ENCODE measurements at places on chromosomes 6 and 20.

GRCh38 chr6:131383421-131384411 lies 189.3 kb upstream of the ARG1 start:
- DNase-seq, result no peak

DNA sequence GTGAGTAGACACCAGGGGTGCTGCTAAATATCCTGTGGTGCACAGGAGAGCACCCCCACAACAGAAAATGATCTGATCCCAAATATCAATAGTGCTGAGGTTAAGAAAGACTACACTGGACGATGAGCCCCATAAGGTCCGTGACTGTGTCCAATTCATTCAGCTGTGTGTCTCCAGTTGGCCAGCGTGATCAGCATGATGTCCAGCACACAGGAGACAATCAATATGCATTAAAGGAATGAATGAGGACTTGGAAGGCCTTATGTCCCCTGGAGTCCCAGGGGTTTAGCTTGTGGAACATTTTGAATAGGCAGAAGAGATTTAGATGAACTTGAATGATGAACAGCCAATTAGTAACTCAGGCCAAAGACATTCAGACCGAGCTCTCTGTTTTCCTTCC lies 6.3 kb downstream of the PPP1R16B start:
- no peak for DNase-seq

DNA sequence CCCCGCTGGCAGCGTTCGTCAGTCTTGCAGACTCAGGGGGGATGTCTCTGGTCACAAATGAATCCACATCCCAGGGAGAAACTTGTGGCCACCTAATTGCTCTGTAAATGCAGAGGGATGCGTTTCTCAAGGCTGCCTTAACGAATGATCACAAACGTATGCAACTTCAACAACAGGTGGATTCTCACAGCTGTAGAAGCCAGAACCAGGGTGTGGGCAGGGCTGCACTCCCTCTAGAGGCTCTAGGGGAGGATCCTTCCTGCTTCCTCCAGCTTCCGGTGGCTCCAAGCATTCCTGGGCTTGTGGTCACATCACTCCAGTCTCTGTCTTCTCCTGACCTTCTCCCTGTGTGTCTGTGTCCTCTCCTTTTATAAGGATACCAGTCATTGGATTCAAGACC lies 3.3 kb upstream of the TAF4 start:
- no peak for DNase-seq

DNA sequence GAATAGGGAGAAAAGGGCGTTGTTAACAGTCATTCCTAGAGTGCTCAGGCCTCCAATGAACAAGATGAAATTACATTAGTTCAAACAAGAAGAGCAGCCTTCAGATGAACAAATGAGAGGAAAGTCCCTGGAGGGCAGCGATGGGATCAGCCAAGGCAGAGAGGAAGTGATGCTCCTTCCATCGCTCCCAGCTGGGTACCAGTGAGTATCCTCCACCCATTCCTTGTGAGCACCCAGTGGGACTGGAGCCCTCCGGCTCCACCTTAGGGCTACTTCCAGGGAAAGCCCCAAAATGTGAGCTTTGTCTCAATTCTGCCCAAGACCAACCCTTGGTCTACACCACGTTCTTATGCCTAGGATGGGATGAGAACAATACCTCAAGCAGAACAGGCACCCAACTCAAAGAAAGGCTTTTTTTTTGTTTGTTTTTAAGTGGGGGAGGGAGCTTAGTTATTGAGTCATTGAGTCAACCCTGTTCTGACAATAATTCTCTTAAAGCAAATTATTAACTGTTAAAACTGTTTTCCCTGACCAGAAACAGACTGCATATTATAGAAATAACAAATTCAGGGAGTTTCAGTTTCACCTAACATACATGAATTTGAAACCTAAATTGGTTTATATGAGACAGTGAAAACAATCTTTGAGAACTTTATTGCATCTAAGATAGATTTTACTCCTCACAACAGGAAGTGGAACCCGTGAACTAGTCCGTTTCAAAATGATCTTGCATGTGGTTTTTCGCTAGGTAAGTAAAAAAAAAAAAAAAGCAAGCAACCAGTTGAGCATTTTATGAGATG lies 106.9 kb downstream of the IPCEF1 start:
- DNase-seq, result peak; percentile 82

DNA sequence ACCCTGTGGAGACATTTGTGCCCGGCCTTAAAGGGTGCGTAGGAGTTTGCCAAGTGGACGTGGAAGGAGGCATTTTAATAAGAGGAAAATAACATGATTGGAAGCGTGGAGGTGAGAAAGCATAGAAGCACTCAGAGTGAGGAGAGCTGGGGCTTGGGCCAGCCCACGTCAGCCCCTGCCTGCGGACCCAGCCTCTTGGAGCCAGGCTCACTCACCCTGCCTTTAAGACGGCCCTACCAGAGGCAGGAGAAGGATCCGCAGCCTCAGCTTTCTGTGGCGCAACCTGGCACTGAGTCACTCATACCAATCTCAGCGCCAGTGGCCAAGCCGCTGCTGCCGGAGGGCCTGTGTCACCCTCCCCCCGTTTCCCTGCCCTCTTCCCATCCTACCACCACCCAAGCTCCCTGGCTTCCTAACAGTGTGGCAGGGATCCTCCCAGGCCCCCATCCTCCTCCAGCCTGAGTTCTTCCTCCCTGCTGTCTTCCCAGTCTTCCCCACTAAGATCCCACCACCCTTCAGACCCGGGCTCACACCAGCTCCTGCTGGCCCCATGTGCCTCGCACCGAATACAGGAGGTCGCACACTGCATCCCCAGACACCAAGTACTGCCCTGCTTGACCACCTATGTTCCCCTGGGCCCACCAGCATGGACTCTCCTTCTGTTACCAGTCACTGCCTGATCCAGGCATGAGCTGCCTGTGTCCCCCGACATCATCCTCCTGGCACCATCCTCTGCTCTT lies 285.2 kb downstream of the UST start:
- peak; percentile 88 for DNase-seq

- DNase-seq, result no peak
Measured at GRCh38 chr20:39607141-39607540, 645.0 kb downstream of the DHX35 start.

DNA sequence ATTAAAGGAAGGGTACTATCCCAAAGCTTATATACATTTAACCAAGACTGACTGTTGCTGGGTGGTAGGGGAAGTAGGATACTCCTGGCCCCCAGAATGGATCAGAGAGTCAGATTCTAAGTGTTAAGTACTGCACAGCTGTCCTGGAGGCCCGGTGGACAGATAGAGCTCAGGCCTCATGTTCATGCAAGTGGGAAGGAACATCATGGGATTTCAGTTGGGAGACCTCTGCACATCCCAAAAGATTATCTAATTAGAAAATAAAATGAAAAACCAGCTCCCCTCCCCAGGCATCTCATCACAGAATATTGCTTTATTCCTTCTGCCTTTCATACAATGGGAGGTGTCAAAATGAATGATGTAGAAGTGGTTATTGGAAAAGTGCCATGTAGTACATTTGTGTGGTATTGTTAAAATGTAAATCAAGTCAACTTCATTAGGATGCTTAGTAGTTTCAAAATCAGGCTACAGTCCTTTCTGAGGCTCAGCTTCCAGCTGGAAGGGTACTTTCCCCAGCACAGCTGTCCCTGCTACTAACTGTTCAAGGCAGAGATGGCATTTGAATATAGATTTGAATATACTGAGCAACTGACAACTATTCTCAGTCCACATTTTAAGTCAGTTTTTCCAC lies 82.9 kb downstream of the SLC35B3 start:
- no peak for DNase-seq

DNA sequence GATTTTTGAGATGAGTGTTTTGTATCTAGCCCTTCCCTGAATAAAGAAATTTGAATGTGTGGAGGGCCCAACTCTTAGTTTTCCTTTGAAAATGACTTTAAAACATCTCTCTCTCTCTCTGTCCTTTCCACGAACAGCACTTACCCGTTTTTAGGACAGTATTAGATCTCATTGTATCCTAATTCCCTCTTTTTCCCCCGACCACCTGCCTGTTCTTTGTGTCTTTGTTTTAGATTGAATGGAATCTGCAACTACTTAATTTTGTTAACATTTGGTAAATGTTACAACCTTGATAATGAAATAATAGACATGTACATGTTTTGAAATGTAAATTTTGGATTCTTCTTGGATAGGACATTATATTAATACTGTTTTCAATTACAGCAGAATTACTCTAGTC lies 3.1 kb downstream of the DSP start:
- DNase-seq, result no peak

- peak; percentile 68 for DNase-seq
Measured at GRCh38 chr6:104682722-104683643, 176.7 kb downstream of the HACE1 start.

DNA sequence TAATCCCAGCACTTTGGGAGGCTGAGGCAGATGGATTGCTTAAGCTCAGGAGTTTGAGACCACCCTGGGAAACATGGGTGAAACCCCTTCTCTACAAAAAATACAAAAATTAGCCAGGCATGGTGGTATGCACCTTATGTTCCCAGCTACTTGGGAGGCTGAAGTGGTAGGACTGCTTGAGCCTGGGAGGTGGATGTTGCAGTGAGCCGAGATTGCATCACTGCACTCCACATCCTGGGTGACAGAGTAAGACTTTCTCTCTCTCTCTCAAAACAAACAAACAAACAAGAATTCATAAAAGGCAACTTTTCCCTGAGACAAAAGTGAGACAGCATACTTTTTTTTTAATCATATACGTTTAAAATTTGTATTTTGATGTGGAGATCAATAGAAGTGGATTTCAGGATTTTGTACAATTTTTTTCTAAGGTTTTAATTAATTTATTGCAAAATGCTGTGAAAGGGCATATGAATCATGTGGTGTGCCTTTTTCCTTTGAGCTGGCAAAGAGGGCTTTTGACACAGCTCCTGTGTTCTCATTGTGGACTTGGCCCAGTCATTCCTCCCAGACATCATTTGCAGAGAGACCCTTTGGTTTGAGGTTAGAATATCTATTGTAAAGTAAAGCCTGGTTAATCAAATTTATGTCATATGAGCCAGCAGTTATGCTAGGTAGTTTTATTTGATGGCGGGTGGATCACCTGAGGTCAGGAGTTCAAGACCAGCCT lies 77.1 kb downstream of the TULP4 start:
- DNase-seq, result peak; percentile 8

DNA sequence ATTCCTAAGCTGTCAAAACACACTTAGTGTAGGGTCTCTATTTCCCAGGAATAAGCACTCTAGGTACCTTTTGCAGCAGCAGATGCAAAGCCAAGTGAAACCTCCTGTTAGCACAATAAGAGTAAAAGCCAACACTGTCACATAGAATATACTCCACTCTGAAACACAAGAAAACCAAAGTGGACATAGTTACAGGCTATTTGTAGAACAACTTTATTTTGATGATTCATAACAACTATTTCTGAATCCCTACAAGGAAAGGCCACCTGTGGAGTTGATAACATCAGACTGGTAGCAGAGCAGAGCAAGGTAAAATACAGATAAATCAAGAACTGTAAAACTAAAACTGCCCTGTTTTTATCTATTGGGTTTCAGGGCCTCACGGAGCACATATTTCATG lies 59.7 kb downstream of the ALDH5A1 start:
- DNase-seq, result no peak

- DNase-seq, result peak; percentile 12
Measured at GRCh38 chr6:52020945-52021570, 66.4 kb downstream of the PKHD1 start.

DNA sequence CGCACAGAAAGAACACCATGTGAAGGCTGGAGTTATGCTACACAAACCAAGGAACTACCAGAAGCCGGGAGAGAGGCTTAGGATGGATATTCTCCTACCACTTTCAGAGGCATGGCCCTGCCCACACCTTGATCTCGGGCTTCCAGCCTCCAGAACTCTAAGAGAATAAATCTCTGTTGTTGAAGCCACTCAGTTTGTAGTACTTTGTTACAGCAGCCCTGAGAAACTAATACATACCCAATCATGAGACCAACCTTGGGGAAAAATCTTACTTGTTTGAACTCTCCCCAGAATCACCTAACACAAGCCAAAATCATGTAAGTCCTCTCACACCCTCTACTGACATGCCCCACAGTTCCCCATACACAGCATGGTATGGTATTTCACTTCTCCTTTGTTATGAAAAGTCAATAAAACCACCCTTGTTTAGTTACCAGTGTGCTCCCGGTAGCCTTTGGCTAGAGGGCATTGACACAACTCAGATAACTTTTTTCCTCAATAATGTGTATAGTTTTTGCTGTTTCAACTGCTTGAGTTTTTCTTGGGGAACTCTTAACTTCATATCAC lies 40.7 kb upstream of the SLC2A12 start:
- DNase-seq, result no peak

DNA sequence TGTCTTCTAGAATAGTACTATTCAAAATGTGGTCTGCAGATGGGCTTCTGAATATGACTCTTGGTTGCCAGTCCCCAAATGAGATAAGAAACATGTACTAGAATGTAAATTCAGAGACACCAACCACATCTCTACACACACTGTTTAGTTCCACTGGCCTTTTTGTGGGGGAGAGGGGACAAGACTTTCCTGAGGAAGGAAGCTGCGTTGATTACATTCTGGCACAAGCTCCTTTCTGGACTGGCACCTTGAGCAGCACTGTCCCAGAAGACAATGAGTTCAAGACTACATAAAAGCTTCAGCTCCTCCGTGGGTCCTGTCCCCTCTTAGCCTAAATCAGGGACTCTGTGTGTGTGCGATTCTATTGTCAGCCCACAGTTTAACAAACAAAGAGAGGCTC lies 6.9 kb upstream of the IYD start:
- DNase-seq, result no peak

DNA sequence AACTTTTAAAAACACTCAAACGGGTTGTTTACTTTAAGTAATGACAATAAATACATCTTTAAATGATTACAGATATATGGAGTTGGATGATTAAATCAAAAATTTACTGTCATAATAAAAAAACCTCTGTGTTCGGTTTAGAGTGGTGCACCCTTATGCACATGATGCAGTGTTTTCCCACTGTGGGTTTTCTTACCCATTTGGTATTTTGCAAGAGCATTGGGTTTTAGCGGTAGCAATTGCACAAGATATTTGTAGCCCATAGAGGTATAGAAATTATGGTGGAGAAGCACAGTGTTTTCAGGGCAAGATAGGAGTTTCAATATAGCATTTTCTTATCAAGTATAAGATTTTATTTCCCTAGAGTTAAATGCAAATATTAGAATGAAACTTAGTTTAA lies 410.8 kb upstream of the PLCB4 start:
- DNase-seq, result no peak

GRCh38 chr20:36779656-36780025 lies 6.1 kb upstream of the DSN1 start:
- DNase-seq, result no peak

- no peak for DNase-seq
Measured at GRCh38 chr6:163620670-163621330, 206.3 kb downstream of the QKI start.

DNA sequence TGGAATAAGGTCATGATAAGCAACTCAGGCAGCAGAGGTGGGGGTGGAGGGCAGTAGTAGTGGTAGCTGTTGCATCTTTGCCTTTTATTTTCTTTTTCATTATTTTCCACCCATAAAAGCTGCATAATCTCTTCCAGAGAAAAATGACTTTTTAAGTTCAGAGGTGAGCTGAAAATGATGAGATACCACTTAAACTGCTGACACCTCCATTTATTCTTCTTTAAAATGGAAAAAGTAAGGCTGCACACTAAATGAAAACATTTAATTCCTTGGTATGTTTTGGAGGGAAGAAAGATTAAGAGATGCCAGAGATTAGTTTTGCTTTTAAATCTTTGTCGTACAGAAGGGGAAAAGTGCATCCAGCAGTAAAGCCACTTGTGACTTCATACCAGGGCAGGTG lies 97.2 kb downstream of the ADTRP start:
- DNase-seq, result no peak

- DNase-seq, result no peak
Measured at GRCh38 chr20:50152394-50153152, 950 bp downstream of the PEDS1 start.

GRCh38 chr6:26383624-26384417 lies 913 bp downstream of the BTN2A2 start:
- DNase-seq, result no peak

- no peak for DNase-seq
Measured at GRCh38 chr6:132399376-132400074, 1.8 kb downstream of the MOXD1 start.

Measured in activated CD4-positive, alpha-beta T cell treated with anti-CD3 and anti-CD28 coated beads, Interleukin-2, amount 50 U/mL, for 16 hours (primary cell).